ENCODE measurements at places on chromosomes 13 and 19. TPM values are rescaled to one million over a fixed set of nuclear protein-coding genes. Genes with fewer than 3 reads are reported as not detected.

DNA sequence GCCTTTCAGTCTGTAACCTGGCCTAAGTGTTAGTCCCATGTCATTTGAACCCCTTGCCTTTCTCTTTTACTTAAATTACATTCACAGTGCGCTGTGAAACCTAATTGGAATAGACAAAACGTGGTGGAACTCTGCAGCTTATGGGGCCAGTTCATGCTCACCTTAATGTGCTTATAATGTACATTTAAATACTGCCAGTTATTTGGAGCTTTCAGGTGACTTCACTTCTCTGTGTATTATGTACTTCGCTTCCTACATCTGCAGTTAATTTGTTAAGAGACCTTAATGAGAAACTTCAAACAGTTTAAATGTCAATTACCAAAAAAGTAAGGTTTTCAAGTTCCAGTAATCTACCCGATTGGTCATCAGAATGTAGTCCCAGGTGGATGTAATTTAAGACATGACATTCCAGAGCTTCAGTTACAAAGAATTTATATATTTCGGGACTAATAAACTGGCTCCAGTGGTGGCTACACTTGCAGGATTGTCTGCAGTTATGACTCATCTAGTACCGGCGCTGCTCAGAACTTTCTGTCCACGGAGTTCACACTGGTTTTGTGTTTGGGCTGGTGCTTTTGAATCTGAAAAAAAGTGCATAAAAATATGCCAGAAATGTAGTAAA is 125.3 kb downstream of the TM9SF2 start:
- no peaks in the 10 kb centered on the region for H3K27me3 ChIP-seq
- no peak overlapping the region for H3K27ac ChIP-seq
- H3K36me3 ChIP-seq, result no peaks in the 10 kb centered on the region
- no peak overlapping the region for H3K4me3 ChIP-seq

DNA sequence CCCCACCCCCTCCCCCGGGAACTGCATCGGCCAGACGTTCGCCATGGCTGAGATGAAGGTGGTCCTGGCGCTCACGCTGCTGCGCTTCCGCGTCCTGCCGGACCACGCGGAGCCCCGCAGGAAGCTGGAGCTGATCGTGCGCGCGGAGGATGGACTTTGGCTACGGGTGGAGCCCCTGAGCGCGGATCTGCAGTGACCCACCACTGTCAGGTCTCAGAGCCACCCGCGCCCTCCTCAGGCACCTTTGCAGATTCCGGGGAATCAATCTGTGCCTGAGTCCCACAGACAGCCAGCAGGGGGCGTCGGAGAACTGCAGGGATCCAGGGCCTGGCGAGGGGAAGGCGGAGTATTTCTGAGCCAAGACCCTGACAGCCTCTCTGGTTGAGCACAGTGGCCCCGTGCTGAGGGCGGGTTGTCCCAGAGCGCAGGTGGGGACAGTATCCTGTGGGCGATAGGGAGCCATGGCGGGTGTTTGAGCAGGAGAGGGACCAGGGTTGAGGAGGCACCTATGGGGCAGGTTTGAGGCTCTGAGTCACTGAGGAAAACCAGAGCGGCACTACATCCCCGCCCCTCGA is 30.4 kb upstream of the CYP4F8 start:
- H3K27ac ChIP-seq, result no peak overlapping the region
- peak; percentile 58 for DNase-seq
- no peaks in the 10 kb centered on the region for H3K27me3 ChIP-seq
- no peak overlapping the region for H3K4me3 ChIP-seq

DNA sequence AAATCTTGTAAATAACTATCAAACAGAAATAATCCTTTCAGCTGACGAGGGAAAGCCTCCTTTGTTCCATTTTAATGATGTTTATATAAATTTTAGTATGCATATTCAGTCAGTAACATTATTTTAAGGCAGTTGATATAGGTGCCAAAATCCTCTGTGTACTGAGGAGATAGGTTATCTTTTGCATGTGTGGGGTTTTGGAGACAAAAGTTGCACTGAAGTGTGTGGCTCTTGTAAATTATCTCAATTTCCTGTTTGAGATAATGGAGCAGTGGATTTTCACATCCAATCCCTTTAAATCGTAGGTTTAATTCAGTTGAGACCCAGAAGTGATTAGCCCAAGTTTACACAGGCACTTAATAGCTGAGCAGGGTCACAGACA is 106.6 kb downstream of the RGCC start:
- H3K36me3 ChIP-seq, result no peaks in the 10 kb centered on the region
- H3K4me1 ChIP-seq, result peaks cover 34% of the 10 kb centered on the region
- no peak for DNase-seq
- H3K27ac ChIP-seq, result peak overlapping the region; percentile 64

DNA sequence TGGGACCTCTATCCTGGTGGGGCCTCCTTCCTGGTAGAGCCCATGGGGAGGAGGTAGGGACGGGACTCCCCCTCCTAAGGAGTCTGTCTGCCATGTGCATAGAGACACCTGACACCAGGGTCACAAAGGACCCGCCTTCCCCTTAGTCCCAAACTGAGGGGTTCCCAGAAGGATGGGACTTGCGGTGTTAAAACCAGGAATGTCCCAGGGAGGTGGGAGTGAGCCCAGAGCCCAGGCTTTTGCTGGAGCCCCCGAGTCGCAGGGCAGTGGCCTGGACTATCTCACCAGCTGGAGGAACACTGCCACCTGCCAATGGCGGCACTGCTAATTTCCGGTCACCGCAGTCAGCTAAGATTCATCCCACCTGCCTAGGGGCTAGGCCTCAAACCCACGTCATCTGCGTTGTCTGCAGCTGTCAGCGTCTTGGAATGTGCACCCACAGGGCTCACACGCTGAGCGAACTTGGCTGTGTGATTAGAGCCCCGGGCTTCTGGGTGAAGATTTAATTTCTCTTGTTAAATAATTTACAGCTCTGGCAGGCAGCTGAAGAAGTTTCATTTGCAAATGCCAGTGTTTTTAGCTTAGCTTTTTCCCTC is 31.9 kb upstream of the ATP11A start:
- H3K36me3 ChIP-seq, result no peaks in the 10 kb centered on the region
- DNase-seq, result no peak
- no peaks in the 10 kb centered on the region for H3K27me3 ChIP-seq
- no peak overlapping the region for H3K27ac ChIP-seq

Gene MEDAG
- 27.2 TPM for polyA plus RNA-seq

DNA sequence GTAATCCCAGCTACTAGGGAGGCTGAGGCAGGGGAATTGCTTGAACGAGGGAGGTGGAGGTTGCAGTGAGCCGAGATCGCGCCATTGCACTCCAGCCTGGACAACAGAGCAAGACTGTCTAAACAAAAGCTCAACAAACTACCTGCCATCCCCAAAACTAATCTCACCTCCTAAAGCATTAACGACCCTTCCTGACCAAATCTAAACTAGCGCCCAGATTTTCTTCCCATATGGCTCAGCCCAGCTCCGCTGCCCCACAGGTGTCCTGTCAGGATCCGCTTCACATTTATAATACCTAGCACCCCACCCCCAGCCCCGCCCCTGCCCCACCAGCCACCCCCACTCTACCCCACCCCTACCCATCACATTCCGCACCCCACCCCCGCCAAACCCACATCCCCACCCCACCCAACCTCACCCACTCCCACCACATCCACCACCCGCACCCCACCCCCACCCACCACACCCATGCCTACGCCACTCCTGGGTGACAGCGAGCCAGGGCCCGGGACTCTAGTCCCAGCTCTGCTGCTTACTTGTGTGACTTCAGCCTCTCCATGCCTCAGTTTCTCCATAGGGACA is 599 bp downstream of the C19orf12 start:
- peaks cover 5% of the 10 kb centered on the region for H3K4me1 ChIP-seq
- H3K27me3 ChIP-seq, result no peaks in the 10 kb centered on the region
- H3K36me3 ChIP-seq, result no peaks in the 10 kb centered on the region
- no peak for DNase-seq
- H3K27ac ChIP-seq, result peak overlapping the region; percentile 72

DNA sequence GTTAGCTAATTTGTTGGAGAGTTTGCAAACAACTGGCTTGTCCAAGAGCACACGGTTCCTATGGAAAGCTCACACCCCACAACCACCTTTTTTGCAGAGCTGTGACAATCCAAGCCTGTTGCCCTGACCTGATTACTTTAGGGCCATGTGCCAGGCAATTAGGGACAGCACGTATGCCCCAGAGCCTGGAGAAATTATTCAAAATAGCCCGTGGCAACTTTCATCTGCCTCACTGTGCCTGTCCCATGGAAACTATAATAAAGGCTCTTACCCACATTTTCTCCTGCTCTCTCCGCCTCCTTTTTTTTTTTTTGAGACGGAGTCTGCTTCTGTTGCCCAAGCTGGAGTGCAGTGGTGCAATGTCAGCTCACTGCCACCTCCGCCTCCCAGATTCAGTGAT is 18.6 kb upstream of the FBN3 start:
- H3K27me3 ChIP-seq, result no peaks in the 10 kb centered on the region
- no peaks in the 10 kb centered on the region for H3K4me1 ChIP-seq
- H3K4me3 ChIP-seq, result no peak overlapping the region
- DNase-seq, result no peak

GRCh38 chr13:32206097-32206740 is 108.9 kb downstream of the ZAR1L start:
- H3K36me3 ChIP-seq, result peaks cover 5% of the 10 kb centered on the region
- no peak overlapping the region for H3K27ac ChIP-seq
- no peaks in the 10 kb centered on the region for H3K4me1 ChIP-seq
- DNase-seq, result no peak

- H3K4me3 ChIP-seq, result no peak overlapping the region
- H3K4me1 ChIP-seq, result no peaks in the 10 kb centered on the region
- H3K27ac ChIP-seq, result no peak overlapping the region
- no peaks in the 10 kb centered on the region for H3K27me3 ChIP-seq
- peak; percentile 4 for DNase-seq
These were observed 29.0 kb upstream of the SLITRK6 start for GRCh38 chr13:85828094-85828684.

- no peaks in the 10 kb centered on the region for H3K27me3 ChIP-seq
- DNase-seq, result no peak
- H3K36me3 ChIP-seq, result no peaks in the 10 kb centered on the region
- H3K27ac ChIP-seq, result no peak overlapping the region
These were observed 498.6 kb downstream of the FGF9 start for GRCh38 chr13:22169473-22169872.

Gene ZNF285
- 0.90 TPM for polyA plus RNA-seq

- H3K4me3 ChIP-seq, result no peak overlapping the region
- no peak for DNase-seq
- H3K36me3 ChIP-seq, result no peaks in the 10 kb centered on the region
- no peaks in the 10 kb centered on the region for H3K4me1 ChIP-seq
- H3K27me3 ChIP-seq, result no peaks in the 10 kb centered on the region
These were observed 322.3 kb downstream of the EFNB2 start for GRCh38 chr13:106213028-106213757.

DNA sequence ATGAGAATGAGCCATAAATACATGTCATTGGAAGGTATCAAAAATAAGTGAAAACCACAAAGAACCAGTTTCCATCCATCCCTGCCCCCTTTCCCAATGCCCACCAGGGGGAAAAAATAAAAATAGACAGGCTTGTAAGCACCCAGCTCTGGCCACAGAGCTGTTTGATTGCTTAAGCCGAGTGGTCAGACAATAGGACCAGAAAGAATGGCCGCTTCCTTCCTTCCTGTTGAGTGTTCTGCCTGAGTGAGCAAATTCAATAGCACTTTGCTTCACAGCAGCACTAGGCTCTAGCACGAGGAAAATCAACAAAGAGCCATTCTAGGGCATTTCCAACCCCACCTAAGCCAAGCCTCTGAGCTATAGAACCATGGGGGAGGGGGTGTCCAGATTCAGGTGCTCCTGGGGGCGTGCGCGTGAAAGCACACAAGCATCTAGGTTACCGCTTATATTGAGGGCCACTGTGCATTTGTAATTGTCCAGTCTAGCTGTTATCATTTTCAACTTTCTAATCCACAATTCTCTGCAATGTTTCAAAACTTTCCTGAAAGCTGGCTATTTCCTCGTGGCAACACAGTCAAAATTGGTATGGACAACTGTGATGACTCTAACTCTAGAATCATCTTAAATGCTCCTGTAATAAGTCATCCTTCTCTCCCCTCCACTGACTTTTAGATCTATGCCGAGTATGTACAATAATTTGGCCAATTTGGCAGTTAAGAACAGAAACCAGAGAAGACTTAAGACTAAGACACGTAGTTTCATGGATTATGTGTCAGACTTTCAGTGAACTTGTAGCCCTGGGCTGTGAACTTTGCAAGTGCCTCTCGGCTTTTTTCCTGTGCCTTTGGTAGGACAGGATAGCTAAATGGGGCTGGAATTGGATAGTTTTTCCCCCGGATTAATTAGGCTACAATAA is 64.3 kb downstream of the SPRY2 start:
- peaks cover 12% of the 10 kb centered on the region for H3K4me1 ChIP-seq
- peak overlapping the region; percentile 48 for H3K27ac ChIP-seq
- DNase-seq, result peak; percentile 79
- no peak overlapping the region for H3K4me3 ChIP-seq

DNA sequence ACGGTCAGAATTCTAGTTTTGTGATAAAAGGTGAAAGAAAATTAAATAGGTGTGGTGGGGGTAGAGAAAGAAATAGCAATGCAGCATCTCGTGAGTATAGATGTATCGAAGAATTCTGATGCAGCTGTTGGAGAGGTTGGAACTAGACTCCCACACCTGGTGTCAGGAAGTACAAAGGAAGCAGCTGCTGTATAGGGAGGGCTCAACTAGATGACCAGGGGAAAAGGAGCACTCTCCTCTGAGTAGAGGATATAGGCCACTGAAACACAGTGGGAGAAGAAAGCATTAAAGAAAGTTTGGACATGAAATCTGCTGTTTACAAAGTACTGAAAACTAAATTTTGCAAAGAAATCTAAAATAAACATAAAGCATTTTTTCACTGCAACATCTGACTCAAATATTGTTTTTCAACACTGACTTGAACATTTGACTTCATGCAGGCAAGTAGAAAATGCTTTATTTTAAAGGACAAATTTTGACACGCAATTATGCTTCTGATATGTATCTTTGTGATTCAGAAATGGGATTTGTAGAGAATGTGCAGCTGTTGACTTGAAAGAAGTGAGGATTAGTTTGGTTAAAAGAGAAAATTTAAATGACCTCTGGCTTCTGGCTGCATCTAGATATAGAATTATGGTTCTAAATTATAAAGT is 82.2 kb downstream of the MIPEP start:
- H3K27me3 ChIP-seq, result no peaks in the 10 kb centered on the region
- no peak overlapping the region for H3K4me3 ChIP-seq

All from endothelial cell of umbilical vein (primary cell).